ENCODE measurements at places on chromosomes 13 and 19.
A peak's percentile ranks its signal among the peaks of the same experiment; 100 is the strongest.

GRCh38 chr13:55617241-55617640, 1523.5 kb upstream of the PRR20A start:
- DNase-seq = no peak

DNA sequence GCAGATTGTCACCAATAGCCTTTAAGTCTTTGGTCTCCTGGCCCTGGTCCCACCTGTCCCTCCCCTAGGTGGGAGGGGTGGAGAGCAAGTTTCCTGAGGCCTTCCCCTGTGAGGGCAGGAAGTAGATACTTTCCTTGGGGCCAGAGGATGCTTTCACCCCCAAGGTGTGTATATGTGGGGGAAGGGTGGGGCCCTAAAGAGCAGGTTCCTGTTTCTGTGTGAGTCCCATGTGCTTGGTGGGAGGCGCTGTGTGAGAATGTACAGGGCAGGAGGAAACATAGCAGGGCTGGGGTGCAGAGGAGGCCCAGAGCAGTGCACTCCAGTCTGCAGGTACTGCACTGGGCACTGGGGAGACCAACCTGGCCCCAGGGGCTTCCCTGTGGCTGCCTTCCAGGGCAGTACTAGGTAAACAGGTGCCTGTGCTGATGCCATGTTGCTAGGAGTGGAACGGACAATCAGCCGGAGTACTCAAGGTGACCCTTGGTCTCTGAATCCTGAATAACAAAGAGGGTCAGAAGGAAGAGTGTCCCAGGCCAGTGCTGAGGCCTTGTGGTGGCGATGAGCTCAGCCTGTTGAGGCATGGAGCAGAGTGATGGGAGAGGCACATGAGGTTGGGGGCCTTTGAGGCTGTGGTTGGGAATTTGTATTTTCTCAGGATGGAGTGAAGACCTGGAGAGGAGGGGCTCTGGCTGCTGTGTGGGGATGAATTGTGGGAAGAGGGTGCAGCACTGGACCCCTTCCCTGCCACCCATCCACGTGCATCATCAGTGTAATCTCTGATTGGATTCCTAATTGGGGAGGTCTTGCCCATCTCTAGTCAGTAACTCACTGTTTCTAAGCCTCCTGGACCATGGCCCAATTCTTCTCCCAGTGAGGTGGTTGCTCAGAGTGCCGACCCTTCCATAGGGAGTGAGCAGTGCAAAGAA, 5.1 kb downstream of the EGLN2 start:
- peak; percentile 54 for DNase-seq

DNA sequence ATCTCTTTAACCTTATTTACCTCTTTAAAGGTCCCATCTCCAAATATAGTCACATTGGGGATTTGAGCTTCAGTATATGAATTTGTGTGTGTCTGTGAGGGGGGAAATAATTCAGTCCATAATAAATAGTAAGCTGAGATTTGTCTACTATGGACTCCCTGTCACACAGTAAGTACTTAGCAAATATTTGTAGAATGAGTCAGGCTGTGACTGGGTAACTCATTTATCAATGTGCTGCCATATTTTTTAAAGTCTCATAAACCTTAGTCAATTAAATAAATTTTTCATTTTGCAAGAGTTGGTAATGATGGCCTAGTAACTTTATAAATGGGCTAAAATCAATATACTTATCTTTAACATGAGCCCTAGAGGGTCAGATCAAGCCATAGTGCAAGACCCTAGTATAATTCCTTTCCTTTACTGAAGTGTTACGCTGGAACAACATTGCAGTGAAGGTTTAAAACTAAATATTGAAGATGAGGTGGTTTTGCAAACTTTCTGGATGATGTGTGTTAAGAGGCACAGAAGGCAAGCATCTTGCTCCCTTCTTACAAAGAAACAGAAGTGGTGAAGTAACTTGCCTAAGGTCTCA, 305.1 kb downstream of the KCNRG start:
- DNase-seq = no peak

- DNase-seq = no peak
Measured at GRCh38 chr19:4391701-4392483, 8.5 kb downstream of the SH3GL1 start.

GRCh38 chr19:28372576-28373247, 840.2 kb downstream of the UQCRFS1 start:
- DNase-seq = no peak

- no peak for DNase-seq
Measured at GRCh38 chr19:33260628-33261418, 35.2 kb upstream of the SLC7A10 start.

DNA sequence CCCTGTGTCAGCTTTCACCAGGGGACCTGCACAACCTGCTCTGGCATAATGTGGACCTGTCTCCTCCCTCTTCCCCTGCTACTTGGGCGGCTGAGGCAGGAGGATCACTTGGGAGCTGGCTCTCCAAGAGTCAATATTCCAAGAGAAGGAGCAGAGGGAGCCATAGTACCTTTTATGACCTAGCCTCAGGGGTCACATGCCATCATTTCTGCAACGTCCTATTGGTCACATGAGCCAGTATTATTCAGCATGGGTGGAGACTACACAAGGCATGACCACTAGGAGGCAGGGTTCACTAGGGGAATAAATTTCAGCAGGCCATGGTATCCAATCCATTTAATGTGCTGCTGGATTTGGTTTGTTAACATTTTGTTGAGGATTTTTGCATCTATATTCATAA, 12.0 kb upstream of the SHFL start:
- DNase-seq = peak; percentile 59

DNA sequence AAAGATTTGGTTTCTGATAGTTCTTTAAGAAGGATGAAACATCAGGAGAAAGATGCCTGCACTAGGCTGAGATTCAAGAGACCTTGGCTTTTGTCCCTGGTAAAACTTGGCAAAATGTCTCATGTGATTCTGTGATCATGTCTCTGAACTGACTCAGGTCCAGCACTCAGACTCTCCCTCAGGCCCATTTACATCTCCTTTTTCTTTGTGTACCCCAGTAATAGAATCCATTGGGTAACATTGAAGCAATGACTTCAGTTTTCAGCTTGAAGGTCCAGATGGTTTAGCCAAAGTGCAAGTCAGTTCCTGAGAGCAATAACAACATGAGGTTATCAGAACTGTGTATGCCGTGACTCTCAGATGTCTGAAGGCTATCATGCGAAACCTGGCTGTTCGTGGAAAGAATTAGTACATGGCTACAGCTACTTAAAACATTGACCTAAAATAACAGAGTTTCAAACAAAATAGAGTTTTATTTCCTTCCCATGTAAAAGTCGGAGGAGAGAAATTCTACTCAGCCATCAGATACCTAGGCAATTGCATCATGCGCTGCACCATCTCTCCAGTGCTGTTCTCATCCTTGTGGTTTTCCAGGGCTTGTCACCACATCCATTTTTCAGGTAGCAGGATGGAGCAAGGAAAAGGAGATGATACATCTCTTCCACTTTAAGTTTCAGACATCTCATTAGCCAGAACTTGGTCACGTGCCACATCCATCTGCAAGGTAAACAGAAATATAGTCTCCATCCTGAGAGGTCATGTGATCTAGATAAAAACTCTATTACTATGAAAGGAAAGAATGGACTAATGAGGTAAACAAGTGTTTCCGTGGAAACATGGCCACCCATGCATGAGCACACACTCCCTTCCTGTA, 117.3 kb downstream of the POSTN start:
- DNase-seq = no peak

Measured in activated naive CD4-positive, alpha-beta T cell treated with Interleukin-2 at 50 U/mL for 16 hours (primary cell).